Aorta (tissue), 5 donors: ENCODE measurements at places on chromosomes 3 and 15. TPM values are rescaled to one million over a fixed set of nuclear protein-coding genes. Genes with fewer than 3 reads are reported as not detected.

- no peak for DNase-seq
Measured at GRCh38 chr15:71261909-71262308, 146.6 kb downstream of the THSD4 start.

- no peak for DNase-seq
Measured at GRCh38 chr15:101168898-101169494, 82.9 kb downstream of the CHSY1 start.

GRCh38 chr15:80974914-80975313, 14.7 kb downstream of the MESD start:
- no peak for DNase-seq

GRCh38 chr3:47978386-47978785, 37.8 kb downstream of the MAP4 start:
- no peak for DNase-seq

- DNase-seq: no peak
Measured at GRCh38 chr3:180646187-180646790, 33.0 kb downstream of the CCDC39 start.

DNA sequence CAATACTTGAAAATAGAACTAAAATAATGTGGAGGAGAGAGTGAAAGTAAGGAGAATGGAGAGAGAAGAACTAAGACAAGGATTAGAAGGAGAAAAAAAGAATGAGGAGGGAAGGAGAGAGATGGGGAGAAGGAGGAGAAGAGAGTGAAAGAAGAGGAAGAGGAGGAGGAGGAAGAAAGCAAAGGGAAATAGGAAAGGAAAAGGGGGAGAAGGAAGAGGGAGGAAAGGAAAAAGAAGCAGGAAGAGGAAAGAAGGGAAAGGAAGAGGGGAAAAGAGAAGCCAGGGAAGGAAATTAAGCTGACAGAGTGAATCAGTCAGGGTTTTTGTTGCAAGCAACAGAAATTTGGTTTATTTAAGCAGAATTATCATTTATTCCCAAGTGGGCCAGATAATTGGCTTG, 241.7 kb upstream of the P2RY1 start:
- DNase-seq: no peak

The IMPG2 gene
- total RNA-seq: 0.63 TPM

The MINAR1 gene
- 0.91 TPM for total RNA-seq

The PLSCR2 gene
- 1.4 TPM for total RNA-seq

DNA sequence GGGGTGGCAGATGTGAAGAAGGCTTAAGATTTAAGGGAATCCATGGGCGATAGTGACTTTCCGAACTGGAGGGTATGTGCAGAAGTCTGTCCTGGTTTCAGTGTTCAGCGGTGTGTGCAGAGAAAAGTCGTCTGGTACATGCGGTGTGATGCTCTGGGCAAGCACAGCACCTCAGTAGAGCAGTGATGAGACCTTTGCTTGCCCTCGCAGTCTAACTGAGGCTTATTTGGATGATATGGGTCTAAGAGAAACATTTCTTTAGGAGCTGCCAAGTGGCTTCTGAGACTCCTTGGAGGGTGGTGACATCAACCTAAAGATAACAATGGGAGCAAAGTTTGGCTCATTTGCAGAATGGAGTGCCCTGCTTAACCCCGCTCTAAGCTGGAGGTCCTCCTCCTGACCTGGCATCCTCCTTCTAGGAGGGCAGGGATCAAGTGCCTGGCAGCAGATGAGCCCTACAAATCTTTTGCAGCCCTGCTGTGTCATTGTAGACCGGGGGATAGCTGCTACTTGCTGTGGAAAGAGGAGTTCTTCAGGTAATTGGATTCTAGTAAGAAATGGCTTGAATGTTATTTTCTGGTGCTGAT, 228.1 kb upstream of the AZI2 start:
- no peak for DNase-seq

GRCh38 chr3:54159917-54160316, 37.6 kb downstream of the CACNA2D3 start:
- DNase-seq: no peak

DNA sequence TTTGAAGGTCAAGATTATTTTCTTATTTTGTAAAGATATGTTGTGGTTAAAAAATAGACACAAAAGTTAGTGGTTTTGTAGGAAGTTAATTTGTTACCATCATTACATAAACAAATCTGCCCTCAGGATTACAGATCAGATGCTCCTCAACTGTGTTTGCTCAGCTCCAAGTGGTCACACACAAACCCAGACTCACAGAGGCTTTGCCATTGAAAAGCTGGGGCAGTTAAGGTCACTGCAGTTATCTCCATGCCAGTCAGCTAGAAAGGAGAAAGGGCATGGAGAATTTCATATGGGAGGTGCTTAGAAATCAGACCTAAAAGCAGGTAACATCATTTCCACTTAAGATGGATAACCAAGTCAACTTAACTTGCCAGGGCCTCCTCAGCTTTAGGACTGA, 825.7 kb upstream of the GBE1 start:
- no peak for DNase-seq

- no peak for DNase-seq
Measured at GRCh38 chr3:38605981-38606380, 43.5 kb downstream of the SCN5A start.

The KIF23 gene
- 3.3 TPM for total RNA-seq

- no peak for DNase-seq
Measured at GRCh38 chr15:92451225-92451825, 57.6 kb downstream of the ST8SIA2 start.

GRCh38 chr3:185732782-185733181, 92.1 kb downstream of the IGF2BP2 start:
- DNase-seq: no peak

- DNase-seq: no peak
Measured at GRCh38 chr15:40325700-40326099, 2.2 kb downstream of the INAFM2 start.

DNA sequence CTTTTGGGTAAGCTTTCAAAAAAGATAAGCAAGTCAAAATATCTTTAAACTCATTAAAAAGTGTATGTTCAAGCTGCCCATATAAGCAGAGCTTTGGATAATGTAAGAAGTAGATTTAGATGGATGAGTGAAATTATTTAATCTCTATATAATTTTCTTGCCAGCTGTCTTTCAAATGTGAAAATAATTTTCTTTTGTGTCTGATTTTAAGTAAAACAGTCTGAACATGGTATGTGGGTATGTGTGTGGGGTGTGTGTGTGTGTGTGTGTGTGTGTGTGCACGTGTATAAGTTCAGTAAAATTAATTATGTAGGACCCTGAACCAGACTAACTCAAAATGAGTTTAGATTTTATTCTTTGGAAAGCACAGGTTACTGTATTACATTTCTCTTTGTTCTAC, 155.2 kb upstream of the CGNL1 start:
- no peak for DNase-seq

GRCh38 chr15:101526442-101526841, 36.9 kb upstream of the PCSK6 start:
- no peak for DNase-seq

- no peak for DNase-seq
Measured at GRCh38 chr3:70067860-70068521, 68.5 kb downstream of the SAMMSON start.

DNA sequence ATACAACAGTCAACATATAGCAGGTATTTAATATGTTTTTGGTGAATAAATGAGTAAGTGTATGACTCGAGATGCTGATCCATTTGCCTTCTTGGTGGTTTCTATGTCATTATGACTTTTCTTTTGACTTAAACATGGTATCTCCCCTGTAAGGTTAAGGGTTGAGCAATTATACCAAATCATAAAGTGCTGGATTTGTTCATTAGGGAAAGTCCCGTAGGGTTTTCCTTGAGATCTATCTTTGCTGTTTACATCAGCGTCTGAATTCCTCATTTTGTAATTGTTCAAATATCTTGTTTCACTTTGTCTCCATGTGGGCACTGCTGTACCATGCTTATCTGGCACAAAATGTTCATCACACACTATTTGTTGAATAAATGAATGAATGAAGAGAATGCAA, 562.6 kb downstream of the EDEM1 start:
- no peak for DNase-seq

GRCh38 chr3:16439163-16439847, 74.2 kb downstream of the RFTN1 start:
- DNase-seq: no peak

DNA sequence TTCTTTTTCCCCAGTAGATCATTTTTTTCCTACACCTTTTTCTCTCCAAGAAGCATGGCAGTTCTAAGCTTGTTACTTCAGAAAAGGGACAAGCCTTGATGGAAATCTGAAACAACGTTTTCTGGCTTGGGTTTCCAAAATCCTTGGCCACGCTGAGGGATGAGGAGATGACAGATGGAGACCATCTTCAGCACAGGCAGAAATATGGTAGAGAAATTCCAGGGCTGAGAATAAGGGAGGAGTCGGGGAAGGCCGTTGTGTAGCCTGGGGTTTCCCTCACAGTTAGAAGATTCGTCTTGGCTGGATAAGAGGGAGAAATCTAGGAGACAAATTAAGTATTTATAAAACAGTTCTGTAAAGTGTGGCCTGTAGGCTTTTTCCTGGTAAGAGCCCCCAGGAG, 33.9 kb upstream of the STT3B start:
- no peak for DNase-seq

DNA sequence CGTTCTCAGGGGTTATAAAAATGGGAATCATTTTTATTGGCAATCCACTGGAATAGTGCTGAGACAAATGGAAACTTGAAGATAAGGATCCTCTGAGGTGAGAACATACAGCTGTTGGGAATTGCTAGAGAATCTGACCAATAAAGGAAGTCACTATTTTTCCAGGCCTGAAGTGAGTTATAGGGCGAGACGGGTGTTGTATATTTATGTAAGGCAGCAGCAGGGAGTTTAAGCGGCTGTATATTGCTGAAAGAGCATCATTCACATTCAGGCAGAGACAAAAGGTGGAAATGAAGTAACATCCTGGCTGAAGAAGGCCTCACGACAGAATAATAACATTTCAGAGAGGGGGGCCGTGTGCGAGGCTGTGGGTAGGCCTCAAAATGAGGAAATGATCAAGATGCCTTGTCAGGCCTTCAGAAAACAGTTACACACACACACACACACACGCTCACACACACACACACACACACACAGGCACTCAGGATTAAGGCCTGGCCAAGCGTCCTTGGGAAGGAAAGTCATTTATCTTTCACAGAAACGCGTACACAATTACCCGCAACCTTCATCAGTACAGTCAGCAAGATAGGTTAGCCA, 964.9 kb upstream of the NR2F2 start:
- no peak for DNase-seq

GRCh38 chr15:63350178-63350621, 31.4 kb downstream of the CA12 start:
- DNase-seq: peak; percentile 69

DNA sequence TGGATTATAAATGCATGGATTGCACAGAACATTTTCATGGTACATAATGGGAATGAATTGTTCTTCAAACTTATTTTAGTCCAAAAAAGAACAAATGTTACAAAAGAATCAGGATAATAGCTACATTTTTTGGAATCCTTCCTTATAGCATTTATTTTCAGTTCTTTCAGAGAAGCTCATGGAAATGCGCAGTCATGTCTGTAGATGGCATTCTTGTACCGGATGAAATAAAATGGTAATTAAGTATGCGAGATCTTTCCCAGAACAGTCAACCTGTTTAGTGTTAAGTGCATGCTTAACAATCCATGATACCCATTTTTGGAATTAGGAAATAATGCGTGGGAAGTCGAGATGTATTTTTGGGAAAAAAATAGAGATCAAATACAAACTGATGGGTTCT, 38.2 kb upstream of the GOLGA8B start:
- DNase-seq: no peak

The C3orf80 gene
- total RNA-seq: 1.1 TPM

- peak; percentile 51 for DNase-seq
Measured at GRCh38 chr3:52774901-52775864, 2.2 kb upstream of the ITIH1 start.

The MNS1 gene
- total RNA-seq: 2.1 TPM

- no peak for DNase-seq
Measured at GRCh38 chr15:66708389-66708788, 6.4 kb downstream of the SMAD6 start.

- no peak for DNase-seq
Measured at GRCh38 chr3:90128391-90128790, 1021.0 kb downstream of the EPHA3 start.

DNA sequence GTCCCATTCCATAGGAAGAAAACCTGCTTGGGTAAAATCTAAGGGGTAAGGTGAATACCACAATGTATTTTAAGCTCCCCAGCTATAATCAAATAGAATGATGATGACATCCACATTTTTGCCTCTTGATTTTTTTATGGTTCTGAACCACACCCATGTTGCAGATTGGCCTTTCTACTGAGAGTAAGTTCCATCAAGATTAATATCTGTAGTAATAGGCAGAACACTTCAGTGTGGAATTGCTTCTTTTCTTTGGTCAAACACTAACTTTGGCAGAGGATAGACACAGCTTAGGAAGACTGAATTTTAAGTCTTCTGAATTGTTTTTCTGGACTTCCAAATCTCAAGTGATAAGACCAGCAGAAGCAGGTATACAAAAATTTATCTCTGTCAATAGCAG, 27.0 kb downstream of the PLS1 start:
- DNase-seq: no peak

- DNase-seq: no peak
Measured at GRCh38 chr15:25250011-25250596, 188.7 kb downstream of the UBE3A start.

The GABRR3 gene
- total RNA-seq: not detected
